ENCODE measurements at places on chromosomes 2 and 18.

GRCh38 chr2:66525606-66526005 lies 90.7 kb downstream of the MEIS1 start:
- no peak for DNase-seq

DNA sequence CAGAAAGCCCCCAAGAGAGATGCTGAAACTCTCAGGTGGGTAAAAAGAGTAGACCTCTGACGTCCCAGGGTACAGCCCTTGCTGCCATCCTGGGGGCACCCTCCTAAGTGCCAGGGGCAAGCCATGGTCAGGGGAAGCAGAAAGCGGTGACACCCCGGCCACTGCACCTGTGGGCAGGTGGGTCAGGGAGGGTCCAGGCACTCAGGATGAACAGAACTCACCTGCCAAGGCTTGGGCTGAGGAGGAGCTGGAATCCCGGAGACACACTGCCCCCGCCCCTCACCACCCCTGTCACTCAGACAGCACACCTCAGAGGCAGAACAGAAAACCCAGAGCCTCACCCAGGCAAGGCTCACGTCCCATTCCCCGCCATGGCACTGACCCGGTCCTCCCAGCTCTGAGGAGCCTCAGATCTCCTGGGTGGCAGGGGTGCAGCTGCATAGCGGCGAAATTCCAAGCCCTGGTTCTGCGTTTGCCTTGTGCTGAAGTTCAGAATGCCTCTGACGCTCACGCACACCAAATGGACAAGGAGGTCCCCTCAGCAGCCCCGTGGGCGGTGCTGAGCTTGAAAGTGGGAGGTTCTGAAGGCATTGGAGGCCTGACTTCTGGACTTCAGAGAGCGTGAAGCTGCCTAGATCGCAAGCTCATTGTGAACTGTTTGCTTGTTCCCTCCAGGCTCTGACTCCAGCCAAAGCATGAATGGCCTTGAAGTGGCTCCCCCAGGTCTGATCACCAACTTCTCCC lies 4.3 kb downstream of the GPR17 start:
- DNase-seq: no peak

DNA sequence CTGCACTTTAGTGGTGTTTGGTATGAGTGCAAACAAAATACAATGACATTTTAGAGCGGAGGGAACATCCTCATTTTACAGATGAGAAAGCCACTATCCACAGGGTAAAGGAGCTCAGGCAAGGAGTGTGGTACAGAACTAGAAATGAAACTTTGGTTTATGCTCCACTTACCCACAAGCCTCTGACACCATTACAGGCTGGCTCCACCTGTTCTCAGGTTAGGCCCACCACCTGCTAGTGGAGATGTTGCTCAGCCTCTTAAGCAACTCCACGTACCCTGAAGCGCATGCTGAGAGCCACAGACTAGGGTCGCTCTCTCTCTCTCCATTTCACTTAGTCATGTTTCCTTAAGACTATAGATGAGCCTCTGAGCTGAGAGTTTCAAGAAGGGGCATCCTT lies 130.0 kb downstream of the MBD2 start:
- no peak for DNase-seq

GRCh38 chr2:98608962-98609604 lies 694 bp downstream of the UNC50 start:
- peak; percentile 38 for DNase-seq

- no peak for DNase-seq
These were observed 54.3 kb downstream of the GULP1 start for GRCh38 chr2:188345831-188346458.

- DNase-seq: no peak
These were observed 42.3 kb upstream of the FAM136A start for GRCh38 chr2:70344195-70344594.

DNA sequence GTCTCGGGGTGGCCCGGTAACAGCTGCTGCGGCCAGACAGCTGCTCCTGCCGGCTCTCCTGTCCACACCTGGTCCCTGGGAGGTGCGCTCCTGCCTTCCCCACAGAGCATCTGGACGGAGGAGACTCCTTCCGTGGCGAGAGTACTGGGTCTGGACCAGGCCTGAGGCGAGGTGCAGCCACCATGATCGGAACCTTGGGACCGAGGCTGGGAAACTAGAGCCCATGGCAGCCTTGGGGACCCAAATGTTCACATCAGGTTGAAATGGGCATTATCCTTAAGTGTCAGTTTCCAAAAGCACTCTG lies 628 bp downstream of the GIGYF2 start:
- DNase-seq: no peak

GRCh38 chr2:167890739-167891138 lies 356.7 kb downstream of the STK39 start:
- no peak for DNase-seq

- DNase-seq: no peak
These were observed 165.7 kb upstream of the FN1 start for GRCh38 chr2:215601526-215601925.

DNA sequence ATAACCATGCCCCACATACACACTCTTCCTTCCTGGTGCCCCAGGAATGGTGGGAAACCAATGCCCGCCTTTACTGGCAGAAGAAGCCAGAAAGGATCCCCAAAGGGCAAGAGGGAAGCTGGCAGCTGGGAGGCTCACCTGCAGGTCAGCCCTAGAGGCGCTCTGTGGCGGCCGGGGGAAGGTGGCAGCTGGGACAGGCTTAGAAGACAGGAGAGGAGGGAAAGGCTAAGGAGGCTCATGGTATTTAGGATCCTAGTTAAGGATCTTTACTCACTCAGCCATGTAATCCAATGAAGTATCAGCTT lies 23.8 kb downstream of the ADRA2B start:
- DNase-seq: no peak

- no peak for DNase-seq
These were observed 6.7 kb upstream of the IL1A start for GRCh38 chr2:112791019-112791418.

DNA sequence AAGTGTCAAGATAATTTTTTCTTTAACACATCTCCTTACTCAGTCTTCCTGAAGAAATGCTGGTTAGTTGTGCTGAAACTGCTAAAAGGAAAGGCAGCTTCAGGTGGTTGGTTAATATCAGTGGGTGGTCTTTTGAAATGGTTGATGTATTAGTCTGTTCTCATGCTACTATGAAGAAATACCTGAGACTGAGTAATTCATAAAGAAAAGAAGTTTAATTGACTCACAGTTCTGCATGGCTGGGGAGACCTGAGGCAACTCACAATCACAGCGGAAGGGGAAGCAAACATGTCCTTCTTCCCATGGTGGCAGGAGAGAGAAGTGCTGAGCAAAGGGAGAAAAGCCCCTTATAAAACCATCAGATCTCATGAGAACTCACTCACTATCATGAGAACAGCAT lies 125.9 kb upstream of the CYRIA start:
- no peak for DNase-seq

GRCh38 chr2:191638802-191639172 lies 39.1 kb upstream of the NABP1 start:
- DNase-seq: no peak

DNA sequence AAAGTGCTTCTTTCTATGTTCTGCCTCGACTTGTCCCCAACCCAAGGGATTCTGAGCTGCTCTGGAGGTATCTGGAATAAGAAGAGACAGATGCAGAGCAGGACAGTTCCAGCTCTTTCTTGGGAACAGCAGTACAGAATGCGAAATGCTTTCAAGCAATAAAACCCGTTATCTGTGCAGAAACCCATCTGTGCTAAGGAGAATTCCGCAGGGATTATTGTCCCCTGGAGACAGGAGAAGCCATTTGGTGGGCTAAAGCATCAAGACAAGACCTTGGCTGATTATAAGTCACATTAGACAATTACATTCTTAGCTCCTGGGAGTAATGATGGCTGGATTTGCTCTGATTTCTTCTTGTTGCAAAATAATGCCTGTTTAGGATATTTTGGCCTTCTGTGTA lies 185.4 kb upstream of the GLI2 start:
- DNase-seq: no peak

GRCh38 chr2:238404406-238405216 lies 22.1 kb upstream of the ASB1 start:
- no peak for DNase-seq

DNA sequence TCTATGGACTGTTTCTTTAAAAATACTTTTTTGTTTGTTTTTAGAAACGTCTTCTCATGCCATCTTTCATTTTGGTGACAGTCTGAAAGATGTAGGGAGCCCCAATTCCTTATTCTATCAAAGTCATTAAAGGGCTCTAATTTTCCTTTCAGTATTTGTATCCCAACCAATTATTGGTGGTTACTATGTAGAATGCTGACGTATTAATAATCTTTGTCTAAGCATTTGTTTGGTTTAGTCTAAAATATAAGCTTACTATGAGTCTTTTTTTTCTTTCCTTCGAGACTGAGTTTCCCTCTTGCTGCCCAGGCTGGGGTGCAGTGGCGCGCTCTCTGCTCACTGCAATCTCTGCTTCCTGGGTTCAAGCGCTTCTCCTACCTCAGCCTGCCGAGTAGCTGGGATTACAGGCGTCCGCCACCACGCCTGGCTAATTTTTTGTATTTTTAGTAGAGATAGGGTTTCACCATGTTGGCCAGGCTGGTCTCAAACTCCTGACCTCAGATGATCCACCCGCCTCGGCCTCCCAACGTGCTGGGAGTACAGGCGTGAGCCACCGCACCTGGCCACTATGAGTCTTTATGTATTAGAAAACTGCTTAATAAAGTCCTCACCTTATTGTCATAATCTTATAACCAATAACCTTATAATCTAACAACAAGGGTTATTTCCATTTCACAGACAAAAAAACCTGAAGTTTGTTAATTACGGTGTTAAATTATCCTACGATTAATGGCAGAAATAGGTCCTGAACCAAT lies 849 bp upstream of the VRK2 start:
- no peak for DNase-seq

- no peak for DNase-seq
These were observed 192.0 kb downstream of the SH3BP4 start for GRCh38 chr2:235143789-235144188.

DNA sequence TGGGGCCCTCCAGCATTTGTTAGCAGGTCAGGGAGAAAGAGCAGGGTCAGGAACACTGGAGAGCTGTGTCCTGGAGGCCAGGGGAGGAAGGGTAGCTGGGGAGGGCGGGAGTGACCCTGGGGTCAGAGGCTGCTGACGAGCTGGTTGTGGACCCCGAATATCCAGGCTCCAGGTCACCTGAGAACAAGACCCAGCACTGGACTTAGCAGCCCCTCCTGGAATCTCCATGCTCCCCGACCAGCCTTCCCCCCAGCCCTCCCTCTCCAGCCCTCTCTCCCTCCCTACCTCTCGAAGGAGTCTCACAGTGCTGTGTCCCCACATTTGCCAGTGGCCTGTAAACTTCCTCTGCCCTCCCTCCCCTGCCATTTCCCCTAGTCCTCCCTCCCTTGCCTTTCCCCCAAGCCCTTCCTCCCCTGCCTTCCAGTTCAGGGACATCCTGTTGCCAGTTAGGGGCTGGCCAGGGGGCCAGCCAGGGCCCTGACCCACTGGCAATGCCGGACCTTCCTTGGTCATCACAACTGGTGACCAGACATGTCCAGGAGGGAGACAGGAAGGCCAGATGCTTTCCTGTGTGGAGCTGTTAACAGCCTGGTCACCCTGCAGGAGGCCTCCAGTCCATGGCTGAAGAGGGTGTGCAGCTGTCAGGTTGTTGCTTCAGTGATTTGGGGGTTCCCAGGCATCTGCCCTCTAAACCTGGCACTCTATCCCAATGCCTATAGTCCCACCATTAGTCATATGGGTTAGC lies 50.0 kb upstream of the FAHD2A start:
- DNase-seq: no peak

GRCh38 chr2:133957724-133958480 lies 296.0 kb upstream of the MGAT5 start:
- no peak for DNase-seq

DNA sequence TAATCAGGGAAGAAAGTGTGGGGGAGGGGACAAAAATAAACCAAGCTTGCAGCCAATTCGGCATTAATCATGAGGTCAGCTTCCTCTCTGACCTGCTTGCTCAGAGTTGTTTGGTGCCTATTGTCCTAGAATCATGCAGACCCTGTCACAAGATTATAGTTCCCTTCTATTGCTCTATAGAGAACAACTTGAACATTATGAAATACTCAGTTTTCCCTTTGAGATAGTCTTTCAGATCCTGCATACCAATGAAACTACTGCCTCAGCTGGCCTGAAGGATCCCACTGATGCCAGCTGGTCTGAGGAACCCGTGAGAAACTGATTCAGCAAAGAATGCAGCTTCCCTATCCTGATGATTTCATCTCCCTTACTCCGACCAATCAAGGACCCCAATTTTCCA lies 955 bp upstream of the BBS5 start:
- no peak for DNase-seq

GRCh38 chr2:73975731-73976130 lies 9.0 kb upstream of the TET3 start:
- DNase-seq: no peak

DNA sequence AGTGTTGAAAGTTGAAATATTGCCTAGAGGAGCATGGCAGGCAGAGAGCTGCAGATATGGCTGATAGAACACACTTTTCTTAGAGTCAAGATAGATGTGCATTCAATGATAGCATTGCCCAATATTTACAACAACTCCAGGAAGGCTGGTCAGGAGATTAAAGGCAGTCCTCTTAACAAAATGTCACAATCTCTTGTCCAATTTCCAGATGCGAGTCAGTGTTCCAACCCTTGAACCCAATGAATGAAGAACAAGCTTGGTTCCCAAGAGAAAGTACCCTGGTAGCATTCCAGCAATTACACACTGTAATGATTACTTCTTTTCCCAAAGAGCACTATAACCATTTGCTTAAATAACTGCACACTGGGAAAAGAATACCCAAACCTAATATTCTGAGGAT lies 839.4 kb upstream of the VRK2 start:
- no peak for DNase-seq

DNA sequence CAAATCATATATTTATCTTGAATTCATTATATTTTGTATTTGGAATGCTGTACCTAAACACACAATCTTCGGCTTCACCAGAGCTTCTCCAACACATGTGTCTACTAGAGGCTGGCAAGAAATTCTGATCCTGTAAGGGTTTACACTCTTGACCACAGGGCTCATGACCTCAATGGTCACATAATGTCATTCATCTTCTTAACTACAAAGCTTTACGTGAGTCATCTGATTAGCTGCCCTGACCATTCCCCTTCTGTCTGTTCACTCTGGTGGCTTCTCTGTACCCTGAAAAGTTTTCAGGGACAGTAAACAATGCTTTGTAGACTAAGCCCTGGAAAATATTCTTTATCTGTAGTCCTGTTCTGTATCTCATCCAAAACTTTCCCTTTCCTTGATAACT lies 423.9 kb downstream of the CMPK2 start:
- DNase-seq: no peak

- DNase-seq: no peak
These were observed 65.2 kb downstream of the RBBP8 start for GRCh38 chr18:22998344-22998743.

GRCh38 chr18:59068276-59069071 lies 71.2 kb upstream of the SEC11C start:
- no peak for DNase-seq

- no peak for DNase-seq
These were observed 93.2 kb upstream of the CAB39 start for GRCh38 chr2:230619491-230619890.

GRCh38 chr2:177445200-177445599 lies 52.6 kb downstream of the AGPS start:
- no peak for DNase-seq

DNA sequence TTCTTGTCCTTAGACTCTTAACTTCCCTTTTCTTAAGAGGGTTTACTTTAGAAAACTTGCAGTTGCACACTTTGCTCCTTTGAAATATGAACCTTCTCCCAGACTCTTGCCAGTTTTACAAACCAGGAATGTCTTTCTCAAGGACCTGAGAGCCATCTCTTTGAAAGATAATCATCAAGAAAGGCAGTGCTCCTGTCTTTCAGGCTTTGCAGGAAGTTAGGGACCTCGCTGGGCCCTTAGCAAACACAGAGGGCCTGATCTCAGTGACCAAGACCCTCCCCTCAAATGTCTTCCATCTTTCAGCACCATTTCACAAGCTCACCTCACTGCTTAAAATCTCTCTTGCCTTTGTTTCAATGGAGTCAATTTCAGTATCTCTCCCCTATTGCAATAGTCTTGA lies 32.0 kb upstream of the NYAP2 start:
- no peak for DNase-seq
